ENCODE measurements at places on chromosomes 5 and 9.

GRCh38 chr5:123150089-123150488, 61.0 kb downstream of the PRDM6 start:
- DNase-seq, result no peak

DNA sequence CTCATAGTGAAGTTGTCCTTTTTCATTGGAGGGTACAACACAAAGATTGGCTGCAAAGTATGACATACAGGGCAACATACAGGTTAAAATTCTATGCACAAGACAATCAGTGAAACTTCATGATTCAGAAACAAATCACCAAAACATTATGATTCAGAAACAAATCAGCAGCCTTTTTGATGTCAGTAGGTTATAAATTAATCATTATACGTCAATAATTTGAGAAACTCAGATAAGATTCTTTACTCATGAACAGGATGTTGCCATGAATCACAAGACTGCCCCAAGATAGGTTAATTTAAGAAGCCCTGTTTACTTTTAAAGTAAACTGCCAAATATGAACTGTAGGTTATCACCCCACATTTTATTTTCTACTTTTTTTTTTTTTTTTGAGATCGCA, 62.2 kb upstream of the IL33 start:
- DNase-seq, result no peak

GRCh38 chr5:103505581-103506305, 56.8 kb downstream of the NUDT12 start:
- DNase-seq, result no peak

DNA sequence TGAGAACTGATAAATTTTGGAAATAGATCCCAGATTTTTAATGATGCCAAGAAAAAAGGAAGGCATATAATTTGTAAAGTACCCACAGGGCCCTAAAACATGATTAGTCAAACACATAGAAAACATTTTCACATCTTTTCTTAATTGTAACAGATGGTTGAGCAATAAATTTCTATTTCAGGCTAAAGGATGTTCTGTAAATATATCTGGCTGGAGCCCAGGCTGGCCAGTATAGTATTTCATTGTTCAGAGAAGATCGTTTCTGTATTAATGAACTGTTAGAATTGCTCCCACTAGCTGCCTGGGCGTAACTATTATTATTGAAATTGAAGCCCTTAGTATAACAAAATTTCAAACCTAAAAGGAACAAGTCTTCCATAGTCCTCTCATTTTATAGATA, 105.3 kb upstream of the SMC2 start:
- DNase-seq, result no peak

- no peak for DNase-seq
Measured at GRCh38 chr5:113652161-113652560, 138.7 kb downstream of the YTHDC2 start.

DNA sequence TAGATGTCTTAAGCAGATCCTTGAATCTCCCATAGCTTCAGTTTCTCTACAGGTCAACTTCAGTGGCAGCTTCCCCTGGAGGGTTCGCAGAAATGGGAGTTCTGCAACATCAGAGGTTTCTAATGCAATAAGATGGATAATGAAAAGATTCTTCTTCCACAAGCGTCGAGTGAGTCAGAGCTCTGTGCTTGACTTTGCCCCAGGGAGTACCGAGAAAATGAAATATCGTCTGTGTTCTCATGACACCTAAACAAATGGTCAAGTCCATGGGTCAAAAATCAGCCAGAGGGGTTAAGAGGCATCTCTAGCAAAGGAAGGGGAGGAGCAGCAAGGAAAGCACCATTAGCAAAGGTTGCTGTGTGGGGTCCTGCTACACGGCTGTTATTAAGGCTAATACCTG, 3.2 kb upstream of the ADRA1B start:
- no peak for DNase-seq

DNA sequence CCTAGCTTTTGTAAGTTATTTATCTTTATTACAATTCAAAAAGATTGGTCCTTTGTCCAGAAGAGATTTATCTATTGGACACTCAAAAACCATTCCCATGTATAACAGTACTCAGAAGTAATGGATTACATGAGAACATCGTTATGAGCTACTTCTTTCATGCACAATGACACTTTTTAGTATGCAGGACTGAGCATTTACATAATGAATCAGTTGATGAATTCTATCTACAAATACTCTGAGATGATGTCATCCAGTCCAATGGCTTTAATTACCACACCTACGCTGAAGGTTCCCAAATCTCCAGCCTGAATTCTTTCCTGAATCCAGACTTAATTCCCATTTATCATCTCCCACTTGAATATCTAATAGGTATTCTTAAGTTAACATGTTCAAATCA, 75.3 kb downstream of the PTBP3 start:
- DNase-seq, result no peak

DNA sequence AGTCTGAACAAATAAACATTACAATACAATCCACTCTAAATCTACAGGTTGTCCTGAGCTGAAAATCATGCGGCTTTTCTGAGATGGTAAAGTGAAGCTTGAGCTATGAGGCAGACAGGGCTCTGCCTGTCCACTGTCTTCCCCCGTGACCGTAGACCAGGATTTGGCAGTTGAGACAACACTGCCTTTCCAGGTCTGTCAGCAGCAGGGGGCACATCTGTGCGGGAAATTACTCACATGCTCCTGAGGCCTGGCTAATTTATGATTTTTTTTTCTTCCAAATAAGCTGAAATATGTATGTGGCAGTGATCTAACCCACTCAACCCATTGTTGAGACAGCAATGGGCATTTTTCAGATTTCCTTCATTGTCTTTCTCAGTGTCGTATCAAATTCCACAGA, 307.9 kb downstream of the FBXL7 start:
- no peak for DNase-seq

GRCh38 chr9:132597073-132597775, 14.8 kb downstream of the BARHL1 start:
- DNase-seq, result no peak

DNA sequence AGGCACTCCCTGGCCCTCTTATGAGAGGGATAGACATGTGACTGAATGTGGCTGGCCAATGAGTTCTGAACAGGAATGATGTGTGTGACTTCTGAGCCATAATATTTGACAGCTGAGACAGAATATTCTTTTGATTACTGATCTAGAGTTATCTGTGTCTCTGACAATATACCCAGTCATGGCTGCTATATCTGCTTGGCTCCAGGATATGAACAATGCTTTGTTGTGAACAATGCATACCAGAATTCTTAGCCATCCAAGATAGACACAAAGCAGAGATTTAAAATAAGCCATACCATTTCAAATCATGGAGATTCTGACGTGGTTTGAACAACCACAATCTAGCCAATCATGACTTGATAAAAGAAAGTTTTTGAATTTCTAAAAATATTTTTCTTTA, 840.3 kb upstream of the SEMA6A start:
- DNase-seq, result no peak

- no peak for DNase-seq
Measured at GRCh38 chr5:38720554-38721361, 125.1 kb upstream of the OSMR start.

GRCh38 chr9:125246261-125246667, 5.1 kb upstream of the HSPA5 start:
- no peak for DNase-seq

DNA sequence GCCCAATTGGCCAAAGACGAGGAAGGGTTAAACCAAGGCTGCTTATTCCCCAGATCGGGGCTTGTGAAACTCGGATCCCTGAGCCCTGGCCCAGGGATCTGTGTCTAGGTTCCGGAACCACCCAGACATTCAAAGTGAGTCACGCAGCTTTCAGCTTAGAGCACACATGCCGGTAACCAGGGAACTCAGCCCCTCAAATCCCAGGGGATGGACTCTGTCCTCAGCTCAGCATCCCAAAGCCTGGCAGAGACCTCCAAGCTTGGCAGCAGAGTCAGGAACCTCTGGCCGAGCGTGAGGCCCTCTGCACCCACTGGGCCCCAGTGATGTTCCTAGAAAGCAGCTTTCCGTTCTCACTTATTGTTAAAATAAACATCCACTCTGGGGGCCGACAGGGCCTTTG, 5.1 kb downstream of the PNPLA7 start:
- DNase-seq, result no peak

DNA sequence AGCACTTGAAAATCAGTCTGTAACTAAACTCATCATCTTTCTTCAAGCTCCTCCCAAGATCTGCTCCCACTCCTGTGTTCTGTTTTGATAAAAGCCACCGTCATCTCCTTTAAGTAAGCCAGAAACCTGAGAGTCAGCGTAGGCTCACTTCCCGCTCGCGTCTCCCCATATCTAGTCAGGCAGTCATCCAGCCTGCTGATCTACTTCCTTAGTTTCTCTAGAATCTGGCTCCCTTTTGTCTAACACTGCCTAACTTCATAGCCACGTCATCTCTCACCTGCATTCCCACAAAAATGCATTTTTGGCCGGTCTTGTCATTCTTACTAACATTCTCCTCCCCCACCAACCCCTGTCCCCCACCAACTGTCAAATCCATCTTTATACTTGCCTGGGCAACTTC, 3.0 kb upstream of the TJP2 start:
- no peak for DNase-seq

GRCh38 chr9:14585730-14586473, 107.3 kb downstream of the ZDHHC21 start:
- no peak for DNase-seq

GRCh38 chr9:396396-396795, 181.7 kb downstream of the DOCK8 start:
- peak; percentile 59 for DNase-seq

GRCh38 chr9:33138768-33139167, 28.4 kb downstream of the B4GALT1 start:
- no peak for DNase-seq

DNA sequence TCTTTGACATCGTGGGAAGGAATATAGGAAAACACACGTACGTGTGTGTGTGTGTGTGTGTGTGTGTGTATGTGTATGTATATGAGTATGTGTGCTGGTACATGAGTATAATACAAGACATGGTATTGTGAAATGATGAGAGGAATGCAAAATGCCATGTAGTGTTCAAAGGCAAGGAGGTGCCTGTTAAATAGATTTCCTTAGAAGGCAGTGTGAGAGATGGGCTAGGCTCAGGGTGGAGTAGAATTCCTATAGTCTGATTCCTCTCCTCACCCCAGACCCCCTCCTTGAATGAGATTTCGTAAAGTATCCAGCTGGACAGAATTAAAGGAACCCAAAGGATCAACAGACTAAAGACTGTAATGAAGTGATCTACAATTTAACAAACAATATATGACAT, 11.1 kb downstream of the GPR21 start:
- no peak for DNase-seq

GRCh38 chr5:36696059-36696673, 89.8 kb downstream of the SLC1A3 start:
- no peak for DNase-seq

DNA sequence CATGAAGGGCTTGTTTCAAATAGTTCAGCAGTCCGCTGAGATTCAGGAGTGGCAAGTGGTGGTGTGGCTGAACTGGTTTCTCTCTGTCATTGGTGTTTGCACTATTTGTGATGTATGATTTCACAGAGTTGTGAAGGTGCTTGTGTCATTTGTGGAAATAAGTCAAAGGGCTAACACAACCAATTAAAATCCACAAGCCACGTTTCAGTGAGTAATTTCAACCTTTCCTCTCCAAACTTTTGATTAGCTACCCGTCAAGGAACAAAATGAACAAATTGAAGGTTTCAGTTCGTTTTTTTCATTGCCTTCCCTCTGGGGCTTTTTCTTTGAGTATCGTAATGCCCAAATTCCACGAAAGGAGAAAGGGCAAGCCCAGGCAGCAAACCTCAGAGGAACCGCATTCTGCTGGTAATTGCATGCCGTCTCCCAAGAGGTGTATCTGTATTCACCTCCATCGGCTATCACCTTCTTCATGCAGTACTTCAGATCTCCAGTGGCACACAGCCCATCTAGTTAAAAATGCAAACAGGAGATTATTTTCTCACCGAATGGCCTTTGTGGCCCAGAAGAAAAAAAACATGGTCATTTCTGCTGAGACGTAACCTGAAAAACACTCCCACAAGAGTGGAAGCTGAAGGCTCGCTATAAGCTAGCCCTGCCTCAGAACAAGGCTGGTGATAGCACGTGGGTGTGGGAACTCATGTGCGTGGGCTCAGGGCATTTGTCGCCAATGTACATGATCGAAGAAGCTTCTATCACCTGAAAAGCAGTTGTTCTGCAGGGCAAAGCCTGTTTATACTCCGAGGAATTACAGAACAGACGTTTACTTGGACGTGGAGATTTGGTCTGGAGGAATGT, 197.1 kb downstream of the NR3C1 start:
- DNase-seq, result no peak

GRCh38 chr5:61731946-61732314, 399.9 kb downstream of the ZSWIM6 start:
- no peak for DNase-seq

DNA sequence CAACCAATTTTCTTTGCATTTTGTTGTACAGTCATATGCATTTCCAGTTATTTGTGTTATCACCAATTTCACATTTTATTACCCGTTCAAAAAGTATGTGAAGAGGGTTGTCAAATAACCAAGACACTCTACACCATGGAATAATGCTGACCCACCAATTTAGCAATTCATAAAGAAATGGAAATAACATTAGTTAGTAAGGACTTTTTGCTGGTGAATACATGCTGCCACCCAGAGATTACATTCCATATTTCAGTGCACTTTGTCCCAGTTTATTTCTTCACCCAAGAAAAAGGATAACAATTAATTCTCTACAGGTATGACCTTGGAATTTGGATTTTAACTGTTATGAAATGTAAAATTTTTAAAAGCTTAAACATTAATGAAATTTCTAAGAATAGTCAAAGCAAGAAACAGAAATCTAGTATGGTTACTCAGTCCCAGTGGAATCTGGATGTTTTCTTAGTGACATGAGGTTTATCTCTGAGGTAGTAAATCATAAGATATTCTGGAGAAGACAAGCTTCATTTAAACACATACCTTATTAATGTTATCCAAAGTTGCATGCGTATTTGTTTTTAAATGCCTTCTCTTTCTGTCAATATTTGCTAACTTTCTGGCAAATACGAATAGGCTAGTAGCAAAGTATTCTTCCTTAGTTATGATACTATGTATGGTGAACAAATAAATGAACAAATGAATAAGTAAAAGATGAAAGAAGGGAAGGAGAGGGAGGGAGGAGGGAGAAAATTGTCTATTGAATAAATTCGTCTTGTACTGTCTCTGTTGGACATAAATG, 100.6 kb downstream of the CETN3 start:
- no peak for DNase-seq

- DNase-seq, result no peak
Measured at GRCh38 chr9:127781806-127782205, 3.3 kb upstream of the SH2D3C start.

- DNase-seq, result no peak
Measured at GRCh38 chr5:109655841-109656240, 33.9 kb upstream of the MAN2A1 start.

GRCh38 chr5:134423376-134423775, 11.7 kb upstream of the CDKN2AIPNL start:
- no peak for DNase-seq

GRCh38 chr5:131109540-131110255, 55.4 kb downstream of the HINT1 start:
- DNase-seq, result no peak

- DNase-seq, result no peak
Measured at GRCh38 chr5:123350742-123351141, 72.5 kb downstream of the CEP120 start.

All from osteocyte (in vitro differentiated cells).